ENCODE measurements at places on chromosomes 7 and 10.
A peak's percentile ranks its signal among the peaks of the same experiment; 100 is the strongest.

GRCh38 chr10:12334186-12334530, 15.2 kb upstream of the CAMK1D start:
- DNase-seq, result no peak

- no peak for DNase-seq
These were observed 4.2 kb upstream of the CPA2 start for GRCh38 chr7:130262448-130262847.

DNA sequence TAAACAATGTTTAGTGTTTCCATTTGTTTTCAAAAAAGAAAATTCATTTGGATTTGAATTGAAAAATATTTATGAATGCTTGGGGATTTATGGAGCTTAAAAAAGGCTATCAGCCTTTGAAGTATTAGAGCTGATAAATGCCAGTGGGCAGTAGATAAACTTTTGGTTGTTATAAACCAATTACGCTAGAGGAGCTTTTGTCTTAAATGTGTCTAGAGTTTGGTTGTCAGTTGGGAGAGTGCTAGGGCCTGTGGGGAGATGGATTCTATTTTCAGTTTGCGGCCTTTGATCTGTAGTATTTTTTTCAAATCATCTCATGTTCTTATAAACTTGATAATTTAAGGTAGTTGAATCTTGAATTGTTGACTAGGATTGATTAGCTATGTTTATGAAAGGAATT, 104.0 kb downstream of the SND1 start:
- no peak for DNase-seq

DNA sequence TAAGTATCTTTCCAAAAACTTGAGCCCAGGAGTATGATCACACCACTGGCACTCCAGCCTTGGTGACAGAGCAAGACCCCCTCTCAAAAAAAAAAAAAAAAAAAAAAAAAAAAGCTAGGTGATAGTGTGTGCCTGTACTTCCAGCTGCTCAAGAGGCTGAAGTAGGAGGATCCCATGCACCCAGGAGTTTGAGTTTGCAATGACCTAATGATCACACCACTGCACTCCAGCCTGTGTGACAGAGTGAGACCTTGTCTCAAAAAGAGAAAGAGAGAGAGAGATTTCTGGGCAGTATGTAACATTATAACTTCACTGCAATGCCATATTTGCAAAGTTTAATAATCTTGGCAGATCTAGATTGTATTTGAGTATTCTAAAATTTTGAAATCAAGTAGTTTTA, 47.6 kb downstream of the AKAP9 start:
- no peak for DNase-seq

- no peak for DNase-seq
These were observed 38.1 kb downstream of the RELN start for GRCh38 chr7:103951311-103951710.

GRCh38 chr7:81685270-81685868, 84.5 kb downstream of the HGF start:
- DNase-seq, result no peak

- DNase-seq, result peak; percentile 41
These were observed 856 bp downstream of the ARHGAP21 start for GRCh38 chr10:24722676-24723385.

- no peak for DNase-seq
These were observed 4.0 kb upstream of the PLXNA4 start for GRCh38 chr7:132580277-132580676.

- DNase-seq, result no peak
These were observed 47.7 kb downstream of the NPVF start for GRCh38 chr7:25180592-25180923.

DNA sequence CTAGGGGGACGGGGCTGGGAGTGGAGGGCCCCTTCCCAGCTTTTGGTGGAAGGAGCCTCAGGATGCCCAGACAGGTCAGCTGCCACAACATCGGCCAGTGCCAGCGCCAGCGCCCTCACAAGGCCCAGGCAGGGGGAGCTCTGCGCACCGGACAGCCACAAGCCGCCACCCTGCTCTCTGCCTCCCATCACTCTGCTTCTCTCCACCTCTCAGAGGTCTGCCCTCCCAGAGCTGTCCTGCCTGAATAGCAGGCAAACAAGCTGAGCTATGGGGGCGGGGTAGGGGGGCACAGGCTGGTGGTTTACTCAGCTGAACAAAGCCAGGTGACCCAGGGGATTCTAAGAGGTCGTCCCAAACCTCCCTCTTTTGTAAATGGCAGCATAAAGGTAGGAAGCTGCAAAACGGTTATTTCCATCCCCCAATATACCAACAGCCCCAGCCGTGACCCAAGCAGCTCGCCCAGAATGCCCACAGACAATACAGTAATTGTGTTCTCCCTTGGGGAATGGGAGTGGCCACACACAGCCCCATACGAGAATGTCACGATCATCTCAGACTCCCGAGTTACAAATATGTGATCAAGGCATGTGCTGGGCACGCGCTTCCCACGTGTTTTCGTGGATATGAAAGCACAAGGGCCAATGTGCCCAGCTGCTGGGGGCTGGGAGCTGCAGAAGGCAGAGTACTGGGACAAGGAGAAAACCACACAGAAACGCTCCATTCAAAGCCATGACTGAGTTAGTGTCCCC, 19.7 kb downstream of the FAM53B start:
- no peak for DNase-seq

DNA sequence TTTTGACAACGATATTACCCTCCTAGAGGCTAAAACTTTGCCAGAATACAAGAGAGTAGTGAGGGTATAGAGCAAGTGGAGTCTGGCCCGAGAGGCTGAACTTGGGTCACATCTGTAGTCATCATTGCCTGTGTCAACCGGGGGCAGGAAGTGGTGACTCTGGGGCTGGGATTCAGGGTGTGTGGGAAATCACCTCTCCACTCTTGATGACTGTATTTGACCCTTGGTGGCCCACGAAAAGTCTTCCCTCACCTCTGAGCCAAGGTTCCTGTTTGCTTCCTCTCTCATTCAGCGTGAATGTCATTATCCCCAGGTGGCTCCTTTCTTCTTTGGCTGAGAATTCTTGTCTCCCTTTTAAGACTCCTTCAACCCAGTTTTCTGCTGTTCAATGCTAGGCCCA, 240.4 kb downstream of the ABCA13 start:
- DNase-seq, result no peak

GRCh38 chr7:129210256-129210988, 14.4 kb upstream of the AHCYL2 start:
- DNase-seq, result peak; percentile 62
